Amygdala (tissue), 56 donors: ENCODE measurements at places on chromosomes 7 and 10.

- DNase-seq, result no peak
Measured at GRCh38 chr7:116188-116981, 76.0 kb upstream of the FAM20C start.

GRCh38 chr10:34475274-34475646 is 339.8 kb downstream of the PARD3 start:
- no peak for DNase-seq

DNA sequence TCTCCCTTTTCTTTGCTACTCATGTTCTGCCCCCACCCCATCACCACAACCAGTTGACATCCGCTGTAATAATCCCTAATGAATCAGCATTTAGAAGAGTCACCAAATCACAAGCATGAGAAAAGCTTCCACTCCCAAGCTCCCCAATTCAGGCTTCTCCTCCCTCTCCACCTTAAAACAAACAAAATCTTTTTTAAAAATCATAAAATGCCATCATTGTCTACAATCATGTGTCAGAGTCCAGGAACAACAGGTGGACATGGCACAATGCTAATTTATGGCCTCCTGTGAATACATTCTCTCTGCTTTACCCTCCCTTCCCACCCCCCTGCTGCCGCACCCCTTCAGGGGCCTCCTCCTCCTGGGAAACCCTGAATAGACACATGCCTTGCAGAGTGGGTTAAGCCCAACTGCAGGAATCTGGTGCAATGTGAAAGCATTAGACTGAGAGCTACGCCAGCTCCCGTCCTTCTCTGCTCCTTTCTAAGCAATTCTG is 3.7 kb downstream of the LRRC4 start:
- DNase-seq, result peak; percentile 39

DNA sequence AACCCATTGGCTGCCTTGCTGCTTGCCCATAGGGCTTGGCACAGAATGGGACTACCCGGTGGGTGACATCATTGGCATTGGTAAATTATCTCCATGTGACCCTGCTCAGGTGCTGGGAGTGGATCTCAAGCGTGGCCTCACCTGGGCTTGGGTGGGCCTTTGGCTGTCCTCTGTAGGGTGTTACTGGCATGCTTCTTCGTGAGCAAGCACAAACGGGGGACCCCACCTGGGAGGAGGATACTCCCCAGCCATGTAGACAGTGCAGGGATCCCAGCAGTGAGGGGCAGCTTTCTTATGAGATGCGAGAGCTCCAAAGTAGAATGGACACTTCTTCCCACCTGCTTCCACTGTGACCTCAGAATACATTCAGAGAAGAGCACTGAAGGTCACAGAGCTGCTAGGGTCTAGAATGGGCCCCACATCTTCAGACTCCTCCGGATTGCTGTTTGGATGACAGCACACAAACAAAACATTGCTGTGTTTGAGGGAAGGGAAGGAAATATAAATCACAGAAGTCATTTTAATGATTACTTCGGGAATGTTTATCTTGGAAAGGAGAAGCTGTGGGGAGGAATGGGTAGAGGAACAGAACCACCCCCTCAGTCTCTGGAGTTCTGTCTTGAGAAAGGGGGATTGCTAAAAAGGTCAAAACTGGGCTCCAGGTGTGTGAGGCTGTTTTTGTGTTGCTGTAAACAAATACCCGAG is 75.9 kb downstream of the SH2D4B start:
- no peak for DNase-seq
